ENCODE measurements at places on chromosomes 4 and X.

- no peak for DNase-seq
These were observed 63.5 kb upstream of the MAOA start for GRCh38 chrX:43592597-43592996.

- no peak for DNase-seq
These were observed 112.4 kb upstream of the TLR3 start for GRCh38 chr4:185956544-185956940.

- DNase-seq = no peak
These were observed 1077.6 kb downstream of the FAM133A start for GRCh38 chrX:94751611-94752010.

DNA sequence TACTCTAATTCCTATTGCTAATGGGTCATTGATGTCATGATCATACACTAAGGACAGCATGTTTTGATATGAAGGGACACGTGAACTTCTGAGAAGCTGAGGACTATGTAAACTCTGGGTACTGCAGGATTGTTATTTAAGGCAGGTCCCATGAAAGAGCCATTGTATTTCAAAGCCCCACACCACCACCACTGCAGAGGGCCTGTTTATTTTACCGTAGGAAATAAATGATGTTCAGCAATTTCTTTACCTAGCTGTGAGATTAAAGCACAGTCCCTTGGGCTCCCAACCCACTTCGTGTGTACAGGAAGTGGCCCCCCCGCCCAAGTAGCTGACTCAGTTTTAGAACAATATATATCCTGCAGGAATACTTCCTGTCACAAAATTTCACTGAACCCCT is 89.8 kb upstream of the ACSL4 start:
- no peak for DNase-seq

DNA sequence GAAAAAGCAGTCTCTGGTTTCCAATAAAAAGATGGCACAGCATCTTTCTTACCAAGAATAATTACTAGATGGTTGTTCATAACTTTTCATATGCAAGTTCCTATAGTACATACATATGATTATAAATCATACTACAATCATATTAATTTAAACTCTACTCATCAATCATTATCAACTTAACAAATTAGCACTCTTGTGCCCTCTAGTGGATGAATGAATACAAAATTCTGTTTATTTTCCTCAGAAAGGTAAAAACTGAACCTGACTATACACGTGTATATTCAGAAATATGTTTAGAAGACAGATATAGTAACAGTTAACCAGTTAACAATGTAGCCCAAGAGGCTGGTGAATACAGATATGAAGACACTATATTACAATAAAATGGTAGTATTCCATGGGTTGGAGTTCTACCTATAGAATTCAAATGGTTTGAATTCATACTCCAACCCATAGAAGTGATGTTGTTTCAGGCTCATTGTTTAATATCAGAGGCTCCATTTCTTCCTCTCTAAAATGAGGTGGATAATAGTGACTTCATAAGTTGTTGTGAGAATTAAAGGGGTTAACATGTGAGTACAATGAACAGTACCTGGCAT is 100.0 kb downstream of the ADAMTS3 start:
- no peak for DNase-seq

DNA sequence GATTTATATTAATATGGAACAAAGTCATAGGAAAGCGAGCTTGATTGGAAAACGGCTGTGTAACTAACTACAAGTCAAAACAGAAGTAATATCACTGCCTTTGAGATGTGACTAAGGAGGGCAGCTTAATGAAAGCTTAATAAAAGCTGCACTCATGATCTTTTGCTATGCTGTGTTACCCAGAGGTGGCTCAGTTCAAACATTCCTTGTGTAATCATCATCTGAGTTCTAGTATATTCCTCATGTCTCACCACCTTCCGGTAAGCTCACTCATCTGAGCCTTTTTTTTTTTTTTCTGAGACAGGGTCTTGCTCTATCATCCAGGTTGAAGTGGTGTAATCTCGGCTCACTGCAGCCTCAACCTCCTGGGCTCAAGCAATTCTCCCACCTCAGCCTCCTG is 5.0 kb downstream of the GRPEL1 start:
- no peak for DNase-seq

DNA sequence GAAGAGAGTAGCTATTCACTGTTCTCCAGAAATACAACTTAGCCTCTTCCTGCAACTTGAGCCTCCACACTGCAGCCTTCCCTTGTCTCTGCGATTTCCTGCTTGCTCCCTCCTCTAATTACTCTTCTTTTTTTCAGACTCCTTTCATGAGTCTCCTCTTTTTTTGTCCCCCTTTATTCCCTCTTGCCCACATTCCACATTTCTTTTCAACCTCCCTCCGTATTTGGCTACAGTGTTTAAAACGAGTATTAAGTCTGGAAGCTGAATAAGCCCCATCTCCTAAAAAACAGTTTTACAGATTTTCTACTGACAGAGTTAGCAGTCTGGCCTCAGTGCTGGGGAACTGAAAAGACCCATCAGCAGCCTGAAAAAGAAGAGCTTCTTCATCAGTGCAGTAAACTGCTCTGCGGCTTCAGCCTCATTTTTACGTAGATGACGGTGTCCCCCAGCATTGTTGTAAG is 141.5 kb downstream of the TENM3 start:
- DNase-seq = no peak

DNA sequence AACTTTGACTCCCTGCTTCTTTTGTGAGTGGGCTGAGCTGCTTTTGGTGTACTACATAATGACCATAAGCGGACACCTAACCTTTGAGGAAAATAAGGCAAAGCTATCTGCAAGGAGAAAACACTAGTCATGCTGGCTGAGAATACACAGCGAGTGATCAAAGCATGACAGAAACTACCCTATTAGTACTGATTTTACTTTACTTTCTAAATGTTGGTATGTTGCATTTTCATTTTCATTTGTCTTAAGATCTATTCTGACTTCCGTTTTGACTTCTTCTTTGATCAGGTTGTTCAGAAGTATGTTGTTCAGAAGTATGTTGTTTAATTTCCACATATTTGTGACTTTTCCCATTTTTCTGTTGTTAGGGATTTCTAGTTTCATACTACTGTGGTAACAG is 361.1 kb downstream of the TRAM1L1 start:
- DNase-seq = no peak

DNA sequence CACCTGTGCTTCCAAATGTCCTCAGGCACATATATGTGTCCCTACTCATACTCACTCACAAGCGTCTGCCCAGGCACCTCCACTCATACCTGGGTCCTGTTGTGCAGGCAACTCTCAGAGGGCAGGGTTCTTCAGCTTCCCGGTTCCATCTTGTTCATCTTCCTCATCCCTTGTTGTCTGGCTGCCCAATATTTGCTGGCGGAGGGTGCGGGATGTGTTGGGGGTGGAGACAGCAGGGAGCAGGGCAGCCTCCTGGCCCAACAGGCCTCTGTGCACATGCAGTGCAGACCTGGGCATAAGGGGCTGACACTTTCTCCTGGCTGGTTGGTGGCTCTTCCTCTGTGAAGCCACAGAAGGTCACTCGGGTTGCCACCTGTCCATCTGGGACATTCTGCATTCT is 32.1 kb downstream of the NBDY start:
- no peak for DNase-seq

- no peak for DNase-seq
These were observed 86.3 kb downstream of the GPRIN3 start for GRCh38 chr4:89221167-89221867.
